ENCODE measurements at places on chromosomes 7 and 10. TPM values are rescaled to one million over a fixed set of nuclear protein-coding genes. Genes with fewer than 3 reads are reported as not detected.

- peak; percentile 32 for DNase-seq
These were observed 982.0 kb downstream of the SORCS1 start for GRCh38 chr10:106182542-106182941.

- no peak for DNase-seq
These were observed 512.2 kb downstream of the SORCS1 start for GRCh38 chr10:106652279-106652678.

GRCh38 chr7:47783456-47784223, 164.6 kb downstream of the PKD1L1 start:
- no peak for DNase-seq

DNA sequence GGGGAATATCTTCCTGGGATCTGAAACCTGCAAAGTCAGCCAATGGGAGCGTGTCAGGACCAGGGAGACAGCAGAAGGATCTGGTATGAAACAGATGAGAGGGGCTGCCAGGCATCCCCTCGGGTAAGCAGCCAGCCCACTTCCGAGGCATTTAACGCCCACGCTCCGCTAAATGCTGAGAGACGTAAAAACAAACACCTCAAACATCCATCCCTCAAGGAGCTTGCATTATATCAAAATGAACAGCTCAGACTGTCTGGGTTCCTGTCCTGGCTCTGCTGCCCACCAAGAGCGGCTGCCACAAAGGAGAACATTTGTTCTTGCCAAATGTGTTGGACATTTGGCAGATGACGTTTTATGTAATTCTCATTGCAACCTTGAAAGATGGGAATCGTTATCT, 7.0 kb upstream of the SERPINE1 start:
- no peak for DNase-seq

- DNase-seq, result no peak
These were observed 167.4 kb downstream of the SKAP2 start for GRCh38 chr7:26696978-26697377.

DNA sequence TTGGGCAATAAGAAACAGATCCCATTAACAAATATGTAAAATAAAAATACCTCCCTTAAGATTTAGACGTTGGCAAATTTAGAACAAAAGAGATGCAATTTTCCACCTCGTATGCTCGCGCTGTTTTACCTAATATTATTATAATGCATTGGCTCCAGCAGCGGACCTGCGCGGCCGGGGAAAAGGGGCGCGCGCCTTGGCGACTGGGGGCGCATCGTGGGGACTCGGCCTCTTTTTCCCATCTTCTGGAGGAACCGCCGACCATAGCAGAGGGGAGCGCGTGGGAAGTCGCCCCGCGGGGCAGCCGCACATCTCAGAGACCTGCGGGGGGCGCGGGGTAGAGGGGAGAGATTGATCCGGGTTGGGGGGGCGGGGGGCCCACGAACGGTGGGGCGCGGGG, 139.4 kb upstream of the MKI67 start:
- DNase-seq, result no peak

DNA sequence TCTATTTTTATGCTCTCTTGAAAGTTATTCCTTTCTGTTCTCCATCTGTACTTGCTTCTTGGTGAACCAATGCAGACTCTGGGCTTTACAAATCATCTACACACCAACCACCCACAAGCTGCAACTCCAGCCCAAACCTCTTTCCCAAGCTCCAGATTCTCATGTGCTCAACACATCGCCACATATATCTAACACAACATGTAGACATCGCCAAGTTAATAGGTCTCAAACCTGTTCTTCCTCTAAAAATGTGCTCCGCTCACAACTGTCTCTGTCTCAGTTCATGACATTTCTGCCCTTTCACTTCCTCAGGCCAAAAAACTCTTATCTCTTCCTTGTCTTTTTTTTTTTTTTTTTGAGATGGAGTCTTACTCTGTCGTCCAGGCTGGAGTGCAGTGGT, 95.7 kb upstream of the EEPD1 start:
- no peak for DNase-seq

DNA sequence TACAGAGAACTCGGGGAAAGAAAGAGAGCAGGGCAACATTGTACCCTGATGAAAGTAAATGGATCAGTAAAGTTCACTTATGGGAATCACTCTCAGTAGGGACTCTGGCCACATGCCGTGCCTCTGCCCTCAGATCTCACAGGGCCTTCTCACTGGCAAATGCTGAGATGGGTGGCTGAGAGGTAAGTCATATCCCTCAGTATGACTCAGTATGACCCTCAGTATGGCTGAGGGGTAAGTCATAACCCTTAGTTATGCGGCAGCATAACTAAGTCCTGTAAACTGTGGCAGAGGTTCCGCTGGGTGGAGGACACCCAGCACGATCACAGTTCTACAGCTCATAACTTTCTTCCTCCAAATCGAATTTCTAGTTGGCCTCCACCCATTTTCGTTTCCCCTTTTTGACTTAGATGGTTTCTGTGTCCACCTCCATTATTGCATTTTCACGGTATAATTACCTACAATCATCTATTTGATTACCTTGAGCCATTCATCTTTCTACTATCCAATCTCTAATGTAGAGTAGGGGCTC, 26.5 kb upstream of the WNT16 start:
- no peak for DNase-seq

DNA sequence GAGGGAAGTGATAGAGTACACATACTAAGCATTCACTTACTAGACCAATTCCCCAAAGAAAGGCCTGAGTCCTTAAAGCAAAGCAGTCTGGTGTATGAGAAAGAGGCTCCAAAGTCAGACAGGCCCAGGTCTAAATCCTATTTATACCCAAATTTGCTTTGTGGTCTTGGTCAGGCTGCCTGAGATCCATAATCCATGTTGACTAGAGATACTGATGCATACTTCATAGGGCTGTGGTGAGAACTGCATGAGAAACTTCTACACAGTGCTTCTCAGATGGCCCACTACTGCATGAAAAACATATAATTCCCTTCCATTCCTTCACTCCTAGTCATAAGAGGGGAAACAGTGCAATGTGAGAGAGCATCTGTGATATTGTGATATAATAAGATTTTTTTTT, 81.6 kb upstream of the SP4 start:
- DNase-seq, result no peak

- no peak for DNase-seq
These were observed 153.4 kb downstream of the SGMS1 start for GRCh38 chr10:50470345-50470744.

DNA sequence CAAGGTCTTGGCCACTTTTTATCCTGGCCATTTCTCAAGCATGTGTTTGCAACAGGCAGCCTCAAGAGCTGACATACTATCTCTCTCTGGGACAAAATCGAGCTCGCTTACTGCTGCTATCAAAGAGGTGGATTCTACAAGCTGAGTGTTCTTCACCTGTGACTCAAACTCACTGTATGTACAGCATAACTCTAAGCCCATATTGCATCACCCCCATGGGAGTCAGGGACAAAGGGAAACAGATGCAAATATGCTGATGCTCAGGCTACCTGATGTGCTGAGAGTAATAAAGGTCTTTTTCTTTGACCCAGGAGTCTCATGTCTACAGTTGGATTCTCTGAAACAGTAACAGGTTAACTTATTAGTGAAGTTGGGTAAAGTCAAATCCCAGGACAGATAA, 45.2 kb downstream of the PCLO start:
- DNase-seq, result no peak

- DNase-seq, result peak; percentile 77
These were observed 53.5 kb downstream of the PODXL start for GRCh38 chr7:131502810-131503508.

GRCh38 chr7:65840446-65840845, 32.4 kb upstream of the VKORC1L1 start:
- DNase-seq, result no peak

- no peak for DNase-seq
These were observed 19.8 kb upstream of the HIPK2 start for GRCh38 chr7:139797607-139798006.

DNA sequence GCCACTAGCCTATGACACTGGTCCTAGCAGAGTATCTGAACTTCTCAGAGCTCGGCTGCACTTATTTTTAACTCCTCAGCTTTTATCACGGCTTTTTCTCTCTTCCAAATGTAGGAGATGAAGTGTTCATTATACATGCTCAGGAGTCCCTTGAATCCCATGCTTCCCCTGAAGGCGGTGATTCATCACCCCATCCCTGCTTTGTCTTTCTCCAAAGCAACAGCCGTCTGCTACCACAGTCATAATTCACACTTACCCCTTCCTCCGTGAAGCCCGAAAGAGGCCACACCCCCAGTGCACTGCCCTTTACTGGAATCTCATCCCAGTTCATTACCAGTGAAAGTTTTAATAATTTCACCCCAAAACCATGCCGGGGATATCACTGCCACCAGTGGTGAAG, 301.5 kb upstream of the SHH start:
- no peak for DNase-seq

GRCh38 chr10:4638099-4638498, 187.9 kb upstream of the AKR1E2 start:
- DNase-seq, result peak; percentile 72

DNA sequence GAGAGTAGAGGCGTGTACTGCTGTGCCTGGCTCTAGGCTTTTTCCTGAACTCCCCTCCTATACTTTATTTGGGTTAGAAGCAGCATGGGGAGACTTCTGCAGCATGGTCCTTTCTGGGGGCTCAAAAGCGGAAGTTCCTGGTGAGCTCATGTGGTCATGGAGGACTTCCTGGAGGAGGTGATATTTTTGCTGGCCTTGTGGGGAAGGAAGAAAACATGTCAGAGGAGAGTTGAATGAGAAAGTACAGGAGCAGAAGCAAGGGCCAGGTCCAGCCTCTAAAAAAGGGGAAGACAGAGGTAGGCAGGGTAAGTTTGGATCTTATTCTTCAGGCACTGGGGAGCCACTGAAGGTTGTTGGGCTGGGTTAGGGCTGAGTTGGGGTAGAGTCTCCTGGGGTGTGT, 45.5 kb downstream of the CASTOR2 start:
- DNase-seq, result no peak

- DNase-seq, result no peak
These were observed 86.0 kb downstream of the ICA1 start for GRCh38 chr7:8175929-8176369.

DNA sequence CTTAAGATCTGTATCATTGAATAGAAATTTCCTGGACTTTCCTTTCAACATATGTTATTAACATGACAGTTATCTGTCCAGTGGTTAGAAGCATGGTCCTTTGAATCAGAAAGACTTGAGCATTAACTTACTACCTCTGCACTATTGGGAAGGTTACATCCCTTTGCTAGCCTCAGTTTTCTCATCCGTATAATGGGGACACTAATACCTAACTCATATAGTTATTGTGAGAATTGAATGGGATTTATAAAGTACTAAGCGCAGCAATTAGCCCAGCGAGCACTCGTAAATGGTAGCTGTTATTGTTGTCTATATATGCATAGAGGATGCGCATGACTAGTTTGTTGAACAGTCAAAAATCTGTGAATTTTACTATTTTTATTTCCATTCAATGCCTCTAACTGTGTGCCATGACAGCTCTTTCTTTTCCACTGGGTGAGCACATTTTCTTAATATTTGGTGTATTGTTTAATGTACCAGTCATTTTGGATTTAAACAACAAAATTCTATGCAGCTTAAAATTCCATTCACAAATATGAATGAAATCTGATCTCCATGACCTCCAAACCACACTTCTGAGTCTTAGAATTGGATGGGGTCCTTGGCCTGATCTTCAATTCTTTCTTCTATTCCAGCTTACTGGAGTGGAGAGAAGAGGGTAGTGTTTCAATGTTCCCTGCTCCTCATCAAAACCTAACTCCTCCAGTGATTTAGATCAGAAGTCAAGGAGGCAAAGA, 65.0 kb downstream of the CACNB2 start:
- no peak for DNase-seq

DNA sequence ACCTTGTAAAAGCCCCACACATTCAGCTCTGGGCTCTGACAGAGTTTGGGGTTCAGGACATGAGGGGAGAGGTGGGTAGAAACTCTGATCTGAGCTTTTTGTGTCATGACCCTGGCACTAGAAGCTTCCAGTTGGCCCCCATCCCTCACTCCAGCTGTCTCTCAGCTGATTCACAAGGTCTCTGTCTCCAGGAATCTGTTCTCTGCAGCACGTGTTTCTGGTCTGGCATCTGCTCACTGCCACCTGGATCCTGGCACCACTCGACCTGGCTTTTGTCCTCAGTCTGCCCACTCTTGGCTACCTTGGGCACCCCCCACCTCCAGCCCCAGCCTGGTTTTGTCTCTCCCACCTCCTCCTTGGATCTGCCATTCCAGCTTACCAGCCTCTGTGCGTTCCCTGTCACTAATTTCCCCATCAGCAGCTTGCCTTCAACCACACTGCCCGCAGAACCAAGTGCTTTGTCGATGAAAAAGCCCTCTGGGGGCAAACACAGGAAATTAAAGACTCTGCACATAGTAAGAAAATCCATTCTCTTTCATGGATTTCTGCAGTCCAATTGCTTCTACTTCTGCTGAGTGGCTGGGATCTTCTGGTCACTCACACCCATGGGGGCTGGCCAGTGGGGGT, 18.3 kb upstream of the ADCYAP1R1 start:
- DNase-seq, result no peak

GRCh38 chr7:47818796-47819606, 129.3 kb downstream of the PKD1L1 start:
- peak; percentile 75 for DNase-seq

- no peak for DNase-seq
These were observed 117.3 kb upstream of the PALS2 start for GRCh38 chr7:24455813-24456525.

DNA sequence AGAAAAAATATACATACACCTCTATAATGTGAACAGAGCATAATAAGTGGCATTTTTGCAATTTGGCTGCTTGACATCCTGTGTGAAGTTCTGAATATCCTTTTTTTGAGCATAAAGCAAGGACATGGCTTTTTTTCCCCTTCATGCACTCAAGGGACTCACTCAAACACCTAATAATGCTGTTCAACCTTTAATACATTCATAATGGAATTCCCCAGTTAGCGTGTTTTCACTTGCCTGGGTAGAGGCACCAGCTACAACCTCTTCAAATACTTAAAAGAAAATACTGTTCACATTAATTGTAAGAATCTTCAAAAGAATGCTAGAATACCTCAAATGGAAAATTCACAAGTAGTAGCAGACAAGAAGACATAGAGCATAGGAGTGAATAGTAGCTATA, 316.8 kb downstream of the PCDH15 start:
- no peak for DNase-seq

GRCh38 chr10:123847686-123848432, 43.7 kb downstream of the CPXM2 start:
- DNase-seq, result no peak

- DNase-seq, result no peak
These were observed 3.3 kb downstream of the FBXO24 start for GRCh38 chr7:100589341-100589947.

DNA sequence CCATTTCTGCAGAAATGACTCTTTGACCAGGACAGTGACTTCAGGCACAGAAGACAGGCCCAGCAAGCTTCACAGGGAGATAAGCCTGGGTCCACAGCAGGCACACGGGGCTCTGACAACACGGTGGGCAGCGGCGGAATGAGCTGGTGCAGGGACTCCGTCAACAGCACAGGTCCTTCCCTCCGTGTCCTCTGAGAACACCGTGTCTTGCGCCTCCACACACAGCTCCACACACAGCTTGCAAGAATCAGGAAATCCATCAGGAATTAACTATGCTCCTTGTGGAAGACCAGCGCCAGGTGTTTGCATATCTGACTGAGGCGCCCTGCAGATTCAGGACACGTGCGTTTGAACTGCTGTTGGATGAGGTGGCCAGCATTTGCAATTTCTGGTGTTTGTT, 39.6 kb downstream of the TCERG1L start:
- no peak for DNase-seq

The RTKN2 gene
- total RNA-seq, result not detected

The ACTL6B gene
- not detected for total RNA-seq

The ABCB1 gene
- total RNA-seq, result 4.8 TPM

The ABCC2 gene
- 0.25 TPM for total RNA-seq

The PRR15 gene
- 0.35 TPM for total RNA-seq

The CHST3 gene
- 18.5 TPM for total RNA-seq

The SMO gene
- total RNA-seq, result 5.0 TPM

The FKBP6 gene
- not detected for total RNA-seq

Measured in left ventricle myocardium superior (tissue), 1 donor.